ENCODE measurements at places on chromosomes 1 and 21.

DNA sequence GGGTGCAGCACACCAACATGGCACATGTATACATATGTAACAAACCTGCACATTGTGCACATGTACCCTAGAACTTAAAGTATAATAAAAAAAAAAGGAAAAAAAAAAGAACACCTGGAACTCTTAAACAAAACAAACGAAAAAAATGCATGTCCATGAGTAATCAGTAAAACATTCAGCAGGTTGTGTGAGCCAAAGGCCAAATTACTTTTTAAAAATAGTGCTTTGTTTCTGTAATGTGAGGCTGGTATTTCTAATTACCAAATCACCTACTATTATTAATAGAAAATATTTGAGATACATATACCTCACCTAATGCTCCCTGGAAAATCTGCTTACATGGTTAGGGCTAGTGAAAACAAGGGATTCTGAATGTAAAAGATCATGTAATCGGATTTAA is 294.4 kb upstream of the NR5A2 start:
- DNase-seq: no peak

GRCh38 chr1:15937146-15937545 is 38.8 kb downstream of the ZBTB17 start:
- DNase-seq: no peak

GRCh38 chr1:83827741-83828140 is 171.2 kb downstream of the TTLL7 start:
- no peak for DNase-seq

GRCh38 chr1:235304549-235305451 is 23.2 kb downstream of the ARID4B start:
- peak; percentile 69 for DNase-seq

GRCh38 chr1:230120289-230120920 is 53.4 kb downstream of the GALNT2 start:
- no peak for DNase-seq

DNA sequence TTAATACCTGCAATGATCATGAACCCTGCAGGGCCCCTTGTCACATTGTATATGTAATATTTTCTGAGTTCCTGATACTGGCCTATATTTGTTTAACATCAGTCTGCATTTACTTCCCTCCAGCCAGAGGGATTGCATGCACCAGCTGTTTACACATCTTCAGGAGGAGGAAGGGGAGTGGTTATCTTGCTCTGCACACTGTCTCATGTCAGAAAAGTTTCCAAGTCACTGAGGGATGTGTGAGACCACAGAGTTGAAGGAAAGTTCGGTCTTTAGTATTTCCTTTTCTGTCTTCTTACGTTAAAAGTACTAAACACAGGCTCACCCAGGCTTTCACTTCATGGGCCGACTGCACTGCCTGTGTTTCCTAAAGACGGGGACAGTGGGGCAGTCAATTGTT is 574.1 kb downstream of the LMO4 start:
- DNase-seq: no peak

DNA sequence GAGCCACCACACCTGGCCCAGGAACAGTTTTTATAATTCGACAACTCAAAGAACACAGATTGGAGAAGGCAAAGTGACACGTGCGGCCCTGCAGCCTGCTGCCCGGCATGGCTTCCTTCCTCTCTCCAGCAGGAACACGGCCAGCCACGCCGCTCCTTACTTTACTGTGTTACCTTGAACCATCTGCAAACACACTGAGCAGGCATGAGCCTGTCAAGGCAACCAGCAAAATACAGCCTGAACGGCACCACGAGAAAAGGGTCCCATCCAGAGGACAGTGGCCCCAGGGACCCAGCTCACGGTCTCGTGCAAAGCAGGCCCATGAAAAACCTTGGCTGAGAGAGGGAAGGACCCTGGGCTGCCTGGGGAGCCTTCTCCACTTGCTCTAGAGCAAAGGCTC is 38.8 kb downstream of the NPHP4 start:
- peak; percentile 44 for DNase-seq

DNA sequence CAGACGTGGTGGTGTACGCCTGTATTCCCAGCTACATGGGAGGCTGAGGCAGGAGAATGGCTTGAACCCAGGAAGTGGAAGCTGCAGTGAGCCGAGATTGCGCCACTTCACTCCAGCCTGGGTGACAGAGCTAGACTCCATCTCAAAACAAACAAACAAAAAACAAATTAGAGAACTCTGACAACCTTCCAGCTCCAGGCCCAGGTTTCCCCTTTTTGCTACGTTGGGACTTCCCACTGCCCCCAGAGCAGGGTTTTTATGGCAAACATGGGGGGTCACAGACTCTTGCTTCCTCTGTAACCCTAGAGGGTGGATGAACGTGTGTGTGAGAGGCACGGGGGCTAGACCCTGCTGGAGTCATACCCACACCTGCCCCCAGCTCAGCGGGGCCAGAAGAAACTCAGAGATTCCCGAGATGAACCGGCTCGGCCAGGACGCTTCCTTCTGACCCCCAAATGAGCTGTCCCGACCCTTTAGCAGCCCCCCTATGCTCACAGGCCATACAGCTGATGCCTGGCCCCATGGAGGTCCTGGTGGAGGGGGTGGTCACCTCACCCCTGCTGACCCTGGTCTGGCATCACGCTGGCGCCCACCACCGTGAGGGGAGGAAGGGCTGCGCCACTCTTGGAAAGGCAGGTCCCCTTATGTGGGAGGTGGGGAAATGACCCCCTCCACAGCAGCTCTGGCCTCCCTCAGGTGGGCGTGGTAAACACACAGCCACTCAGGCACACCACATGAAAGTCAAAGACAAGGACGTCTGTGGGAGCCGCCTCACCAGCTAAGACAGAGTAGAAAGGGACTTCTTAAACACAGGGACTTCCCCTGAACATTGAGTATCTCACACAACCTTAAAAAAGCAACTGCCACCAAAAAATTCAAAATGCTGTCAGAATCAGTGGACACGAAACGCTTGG is 7.1 kb downstream of the GPR157 start:
- no peak for DNase-seq

DNA sequence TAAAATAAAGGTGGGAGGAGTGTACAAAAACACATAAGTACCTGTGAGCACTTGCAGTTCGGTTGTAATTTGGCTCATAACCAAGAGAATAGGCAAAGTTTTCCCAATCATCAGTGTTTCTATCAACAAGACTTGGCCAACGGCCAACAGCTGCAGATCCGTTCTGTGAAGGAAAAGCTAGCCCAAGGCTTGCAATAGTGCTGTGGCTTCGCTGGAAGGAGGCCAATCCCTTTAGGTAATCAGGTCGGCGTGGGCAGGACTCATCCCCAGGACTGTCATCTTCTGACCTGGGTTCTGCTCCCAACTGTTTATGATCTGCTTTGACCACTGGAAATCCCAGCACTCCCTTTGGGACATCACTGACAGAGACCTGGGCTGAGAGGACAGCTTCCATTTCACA is 107.8 kb downstream of the LYST start:
- DNase-seq: no peak
